LHCN-M2 (cell line): ENCODE measurements at places on chromosomes 16 and 17. TPM values are rescaled to one million over a fixed set of nuclear protein-coding genes. Genes with fewer than 3 reads are reported as not detected.

GRCh38 chr17:50763716-50764475 is 3.4 kb downstream of the ANKRD40CL start:
- no peak for DNase-seq

- no peak for DNase-seq
Observed at GRCh38 chr16:33059206-33059605, 134.8 kb upstream of the TP53TG3C start.

ENPP7 gene
- not detected in 2 replicates for total RNA-seq

- DNase-seq = no peak
Observed at GRCh38 chr17:48630925-48631692, 5.0 kb upstream of the HOXB9 start.

DNA sequence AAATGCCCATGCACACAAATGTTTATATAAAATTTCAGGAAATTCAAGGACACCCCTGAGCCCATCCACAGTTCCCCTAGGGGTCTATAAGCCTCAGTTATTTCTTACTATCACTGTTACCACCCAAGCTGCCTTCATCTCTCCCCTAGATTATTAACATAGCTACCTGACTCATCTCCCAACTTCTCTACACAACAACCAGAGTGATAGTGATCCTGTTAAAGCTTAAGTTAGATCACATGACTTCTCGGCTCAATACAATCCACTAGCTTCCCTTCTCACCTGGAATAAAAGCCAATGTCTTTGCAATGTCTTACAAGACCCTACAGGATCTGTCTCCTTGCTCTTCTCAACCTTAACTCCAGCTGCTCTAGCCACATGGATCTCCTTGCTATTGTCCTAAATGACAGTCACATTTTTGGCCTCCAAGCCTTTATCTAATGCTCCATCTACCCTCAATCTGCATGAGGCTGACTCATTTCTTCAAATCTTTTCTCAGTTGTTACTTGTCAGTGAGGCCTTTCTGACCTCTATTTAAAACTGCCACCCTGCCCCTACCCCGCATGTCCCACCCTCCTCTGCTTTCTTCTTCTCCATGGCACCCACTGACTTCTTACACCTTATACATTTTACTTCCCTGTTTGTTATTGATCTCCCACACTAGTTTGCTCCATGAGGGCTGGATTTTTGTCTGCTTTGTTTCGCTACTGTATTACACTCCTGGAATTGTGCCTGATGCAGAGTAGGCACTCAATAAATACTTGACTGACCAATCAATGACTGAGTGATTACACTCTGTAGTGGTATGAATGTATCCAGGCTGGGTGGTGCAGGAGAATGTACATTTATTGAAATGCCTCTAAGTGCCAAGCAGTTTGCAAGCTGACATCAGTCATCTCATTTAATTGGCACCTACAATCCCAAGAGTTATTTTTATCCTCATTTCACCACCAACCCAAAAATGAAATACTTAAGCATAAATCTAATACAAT is 5.2 kb upstream of the LIG3 start:
- no peak for DNase-seq

GRCh38 chr17:45925311-45925710 is 31.0 kb downstream of the MAPT start:
- DNase-seq = no peak

PKD1 gene
- total RNA-seq = 83.5 and 99.2 TPM in 2 replicates

KIF2B gene
- total RNA-seq = not detected in 2 replicates

CA7 gene
- total RNA-seq = not detected in 2 replicates

DNA sequence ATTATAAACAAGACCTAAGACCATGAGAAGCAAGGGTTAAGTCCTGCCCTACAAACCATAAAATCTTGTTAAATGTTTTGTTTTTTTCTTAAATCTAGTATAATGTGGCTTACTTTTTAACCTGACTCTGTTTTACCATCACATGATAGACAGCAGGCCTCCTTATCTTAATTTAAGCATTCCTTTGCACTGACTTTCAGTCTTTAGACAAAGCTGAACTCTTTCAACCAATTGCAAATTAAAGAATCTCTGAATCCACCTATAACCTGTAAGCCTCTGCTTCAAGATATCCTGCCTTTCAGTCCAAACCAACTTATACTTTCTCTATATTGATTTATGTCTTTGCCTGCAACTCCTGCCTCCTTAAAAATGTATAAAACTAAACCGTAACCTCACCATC is 478.5 kb downstream of the GRIN2A start:
- DNase-seq = no peak

DNA sequence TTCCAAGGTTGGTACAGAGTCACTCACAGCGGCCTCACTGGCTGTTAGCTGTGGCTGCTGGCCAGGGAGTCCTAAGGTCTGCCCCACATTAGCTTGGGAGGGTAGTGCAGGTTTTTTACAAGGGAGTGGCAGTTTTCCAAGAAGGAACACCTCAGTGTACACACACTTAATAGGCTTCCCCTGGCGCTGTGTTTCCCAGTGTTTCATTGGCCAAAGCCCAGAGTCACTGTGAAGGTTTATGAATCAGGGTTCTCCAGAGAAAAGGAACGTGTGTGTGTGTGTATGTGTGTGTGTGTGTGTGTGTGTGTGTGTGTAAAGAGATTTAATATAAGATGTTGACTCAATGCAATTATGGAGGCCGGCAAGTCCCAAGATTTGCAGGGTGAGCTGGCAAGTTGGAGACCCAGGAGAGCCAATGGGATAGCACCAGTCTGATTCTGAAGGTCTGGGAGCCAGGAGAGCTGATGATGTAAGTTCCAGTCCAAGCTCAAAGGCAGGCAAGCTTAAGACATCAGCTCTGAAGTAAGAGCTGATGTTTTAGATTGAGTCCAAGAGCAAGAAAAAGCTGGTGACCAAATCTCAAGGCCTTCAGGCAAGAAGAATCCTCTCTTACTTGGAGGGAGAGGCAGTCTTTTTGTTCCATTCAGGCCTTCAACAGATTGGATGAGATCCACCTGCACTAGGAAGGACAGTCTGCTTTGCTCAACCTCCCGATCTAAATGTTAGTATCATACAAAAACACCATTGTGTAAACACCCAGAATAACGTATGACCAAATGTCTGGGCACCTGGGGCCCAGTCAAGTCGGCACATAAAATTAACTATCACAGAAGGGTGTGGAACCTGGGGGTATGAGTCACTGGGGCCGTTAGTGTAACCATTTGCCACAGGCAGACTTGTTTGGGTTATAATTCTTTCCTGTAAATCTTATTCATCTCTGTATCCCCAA is 206.8 kb downstream of the PRKCA start:
- DNase-seq = peak; percentile 43

DNA sequence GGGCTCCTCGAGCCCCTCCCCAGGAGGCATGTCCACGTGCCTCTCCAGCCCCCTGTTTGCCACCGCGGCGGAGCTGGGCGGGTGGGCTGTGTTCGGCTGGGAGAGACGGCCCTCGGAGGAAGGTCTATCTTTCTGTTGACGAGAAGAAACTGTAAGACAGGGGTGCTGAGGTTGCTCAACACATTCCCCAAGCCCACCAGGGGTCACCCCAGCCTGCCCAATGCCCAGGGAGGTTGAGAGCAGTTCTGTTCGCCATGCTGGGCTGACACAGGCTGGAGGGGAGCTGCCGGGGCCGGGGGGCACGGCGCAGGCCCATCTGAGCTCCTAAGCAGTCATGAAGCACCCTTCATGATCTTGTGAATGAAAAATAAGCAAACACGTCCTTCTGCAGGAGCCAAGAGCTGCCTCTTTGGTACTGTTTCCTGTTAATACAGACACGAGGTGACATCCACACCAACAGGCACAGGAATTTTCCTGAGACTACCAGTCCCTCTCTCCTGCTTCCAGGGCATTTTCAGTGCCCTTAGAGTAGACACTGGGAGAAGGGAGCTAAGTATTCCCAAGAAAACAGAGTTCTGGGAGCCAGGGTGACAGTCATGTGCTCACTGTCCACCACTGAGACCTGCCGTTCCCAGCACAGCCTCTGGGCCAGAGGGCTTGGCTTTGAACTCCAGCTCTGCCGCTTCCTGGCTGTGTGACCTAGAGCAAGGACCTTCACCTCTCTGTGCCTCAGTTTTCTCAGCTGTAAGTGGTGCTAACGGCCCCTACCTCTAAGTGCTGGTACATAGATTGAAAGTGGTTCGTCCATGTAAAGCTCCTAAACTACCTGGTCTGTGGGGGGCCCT is 9.2 kb downstream of the UBALD2 start:
- no peak for DNase-seq
